Tibial nerve (tissue), 4 donors: ENCODE measurements at places on chromosomes 4 and X. TPM values are rescaled to one million over a fixed set of nuclear protein-coding genes. Genes with fewer than 3 reads are reported as not detected.

- DNase-seq, result no peak
Measured at GRCh38 chrX:56795309-56795868, 66.3 kb downstream of the NBDY start.

- no peak for DNase-seq
Measured at GRCh38 chr4:47032405-47033106, 1.2 kb downstream of the GABRB1 start.

- no peak for DNase-seq
Measured at GRCh38 chrX:29110041-29110440, 522.8 kb downstream of the IL1RAPL1 start.

DNA sequence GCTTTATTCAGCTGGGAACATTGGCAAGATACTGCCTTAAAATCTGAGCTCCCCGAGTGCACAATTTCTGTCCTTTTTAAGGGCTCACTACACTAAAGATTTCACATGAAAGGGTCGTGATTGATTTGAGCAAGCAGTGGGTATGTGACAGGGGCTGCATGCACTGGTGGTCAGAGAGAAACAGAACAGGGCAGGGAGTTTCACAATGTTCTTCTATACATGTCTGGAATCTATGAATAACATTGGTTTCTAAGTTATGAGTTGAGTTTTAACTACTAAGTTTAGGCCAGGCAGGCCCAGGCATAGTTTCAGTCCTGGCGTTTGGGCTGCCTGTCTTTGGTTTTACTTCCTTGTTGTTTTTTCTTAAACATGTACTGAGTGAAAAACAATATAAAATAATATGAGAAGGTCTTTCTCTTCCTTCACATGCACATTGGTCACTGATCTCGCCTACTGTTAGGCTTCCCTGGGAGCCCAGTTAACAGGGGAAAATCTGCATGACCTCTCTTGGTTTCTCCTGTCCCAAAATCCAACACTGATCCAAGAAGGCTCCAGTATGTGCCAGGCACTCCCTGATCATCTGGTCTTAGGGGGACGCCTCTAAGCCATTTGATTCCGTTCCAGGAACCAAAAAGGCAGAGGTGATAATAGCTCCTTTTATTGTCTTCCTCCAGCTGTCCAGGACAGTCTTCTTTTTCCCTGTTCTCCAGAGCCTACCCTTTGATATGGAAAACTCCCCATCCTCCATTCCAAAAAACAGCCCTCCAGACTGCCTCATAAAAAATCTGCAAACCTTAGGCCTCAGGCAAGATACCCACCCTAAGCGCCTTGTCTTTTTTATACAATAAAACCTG is at the start of gene UGT2B17:
Gene UGT2B17 (minus strand): TSS at position 51 of the 854 bp plus-strand sequence. CDS start 7,838 bp downstream, outside the sequence.
- DNase-seq, result no peak

DNA sequence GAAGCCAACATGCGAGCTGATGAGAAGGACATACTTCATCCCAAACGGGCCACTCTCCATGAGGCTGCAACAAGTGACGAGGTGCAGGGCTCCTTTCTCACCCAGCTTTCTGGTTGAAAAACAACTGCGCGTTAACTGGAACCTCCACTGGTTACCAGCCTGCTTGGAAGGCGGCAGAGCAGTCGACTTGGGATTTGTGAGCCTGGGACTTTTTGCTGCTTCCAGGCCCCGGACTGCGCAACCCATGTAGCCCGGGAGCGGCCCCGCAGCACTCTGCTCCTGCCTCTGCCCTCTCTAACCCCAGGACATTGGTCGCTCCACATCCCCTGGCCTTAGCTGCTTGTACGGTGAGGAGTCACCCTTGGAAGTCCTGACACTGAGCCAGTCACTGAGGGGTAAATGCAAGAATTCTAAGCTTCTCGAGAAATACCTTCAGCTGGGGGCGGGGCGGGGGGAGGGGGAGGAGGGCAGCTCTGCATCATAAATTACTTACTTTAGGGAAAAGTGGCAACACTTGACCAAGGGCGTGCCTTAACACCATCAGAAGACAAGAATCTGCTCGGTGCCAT is 72.7 kb downstream of the MTMR1 start:
- DNase-seq, result no peak

- no peak for DNase-seq
Measured at GRCh38 chr4:139704915-139705485, 39.4 kb downstream of the MGST2 start.

MND1 gene
- 2.1 TPM for total RNA-seq

SPINK2 gene
- not detected for total RNA-seq

- DNase-seq, result no peak
Measured at GRCh38 chr4:80206521-80207171, 9.3 kb downstream of the PRDM8 start.

TBC1D8B gene
- total RNA-seq, result 8.1 TPM

DNA sequence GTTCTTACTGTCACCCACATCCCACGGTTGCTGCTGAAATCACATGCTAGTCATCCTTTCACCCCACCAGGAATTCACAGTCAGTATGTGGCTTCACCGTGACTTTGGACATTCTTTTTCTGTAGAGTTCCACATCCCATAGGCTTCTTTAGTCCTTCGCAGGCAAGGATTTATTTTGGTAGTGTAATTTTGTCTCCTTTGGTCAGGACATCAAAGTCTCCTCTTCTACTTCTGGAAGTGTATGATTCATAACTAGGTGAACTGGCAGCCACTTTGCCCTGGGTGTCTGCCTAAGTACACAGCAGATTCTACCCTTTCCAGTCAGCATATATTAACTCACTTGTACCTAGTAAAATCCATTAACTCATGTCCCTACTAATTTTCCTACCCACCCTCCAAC is 38.3 kb upstream of the MMAA start:
- no peak for DNase-seq

DNA sequence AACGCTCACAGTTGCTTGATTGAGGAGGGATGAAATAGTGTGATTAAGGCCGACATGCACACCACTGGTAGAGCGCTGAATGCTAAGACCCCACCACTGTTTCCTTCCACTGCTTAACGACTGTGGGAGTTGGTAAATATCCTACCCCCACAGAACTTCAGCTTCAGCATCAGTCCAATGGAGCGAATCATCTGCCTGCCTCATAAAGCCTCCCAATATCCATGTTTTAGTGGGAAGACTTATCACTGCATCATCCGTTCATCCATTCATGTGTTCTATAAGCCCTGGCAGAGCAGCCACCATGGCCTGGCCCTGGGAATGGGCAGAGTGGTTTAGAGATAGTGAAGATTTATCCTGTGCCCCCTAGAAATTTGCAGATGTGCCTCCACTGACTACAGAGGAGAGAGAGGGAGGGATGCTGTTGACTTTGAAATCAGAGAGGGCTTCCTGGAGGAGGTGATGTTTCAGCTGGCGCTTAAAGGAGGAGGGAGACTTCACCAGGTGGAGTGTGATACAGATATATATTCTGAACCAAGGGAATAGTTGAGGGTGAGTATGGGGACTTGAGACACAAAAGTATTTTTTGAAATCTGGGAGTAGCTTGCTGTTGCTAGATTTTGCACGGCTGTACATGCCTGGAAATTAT is 71.9 kb upstream of the STX18 start:
- no peak for DNase-seq

PDLIM3 gene
- 52.8 TPM for total RNA-seq

DNA sequence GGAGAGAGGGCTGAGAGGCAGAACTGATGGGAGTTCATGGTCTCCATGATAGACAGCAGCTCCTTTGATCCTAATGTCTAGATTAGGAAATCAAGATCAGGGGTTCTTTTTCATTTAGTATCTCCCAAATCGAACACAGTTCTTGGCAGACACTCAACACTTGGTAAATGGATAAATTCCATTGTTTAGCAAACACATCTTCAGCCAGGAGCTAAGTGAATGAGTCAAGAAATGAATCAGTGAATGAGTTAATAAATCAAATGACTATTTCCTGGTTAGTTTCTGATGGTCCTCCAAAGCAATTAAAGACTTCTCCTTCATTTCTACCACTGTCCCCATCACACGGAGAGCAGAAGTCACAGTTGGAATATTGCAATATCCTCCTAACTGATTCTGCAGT is 120.0 kb upstream of the SHISA3 start:
- DNase-seq, result no peak

DNA sequence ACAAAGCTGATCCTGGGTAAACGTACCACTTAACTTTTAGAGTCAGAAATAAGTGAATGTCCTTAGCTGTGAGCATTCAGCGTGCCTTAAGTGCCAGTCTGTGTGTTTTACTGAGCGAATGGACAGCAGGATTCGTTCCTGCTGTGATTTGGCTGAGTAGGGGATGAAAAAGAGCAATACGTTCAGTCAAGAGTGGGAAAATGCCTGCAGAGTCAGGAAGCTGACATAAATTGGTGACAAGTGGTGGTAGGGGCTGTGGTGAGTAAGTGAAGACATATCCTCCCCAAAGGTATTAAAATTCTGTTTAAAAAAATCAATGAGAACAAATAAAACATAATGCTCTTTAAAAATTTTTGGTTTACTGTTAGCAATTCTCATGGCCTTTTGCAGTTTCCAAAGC is 56.6 kb upstream of the TNIP3 start:
- DNase-seq, result no peak

SPARCL1 gene
- total RNA-seq, result 516 TPM

DNA sequence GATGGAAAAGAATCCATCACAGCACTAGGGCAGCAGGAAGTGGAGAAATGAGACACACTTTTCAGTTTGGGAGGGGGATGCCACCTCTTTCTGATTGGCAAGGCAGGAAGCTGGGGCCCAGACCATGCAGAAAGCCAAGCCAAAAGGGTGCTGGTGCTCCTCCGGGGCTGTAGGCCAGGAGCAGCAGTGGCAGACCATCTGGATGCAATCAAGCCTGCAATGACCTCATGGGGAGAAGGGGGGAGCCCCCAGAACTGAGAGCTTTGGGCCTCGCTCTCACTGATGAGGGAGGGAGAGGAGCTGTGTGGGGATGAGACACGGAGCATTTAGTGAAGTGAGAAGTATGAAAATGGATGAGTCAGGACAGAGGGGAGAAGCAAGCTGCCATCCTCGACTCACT is 141.3 kb upstream of the NALF2 start:
- peak; percentile 17 for DNase-seq

DNA sequence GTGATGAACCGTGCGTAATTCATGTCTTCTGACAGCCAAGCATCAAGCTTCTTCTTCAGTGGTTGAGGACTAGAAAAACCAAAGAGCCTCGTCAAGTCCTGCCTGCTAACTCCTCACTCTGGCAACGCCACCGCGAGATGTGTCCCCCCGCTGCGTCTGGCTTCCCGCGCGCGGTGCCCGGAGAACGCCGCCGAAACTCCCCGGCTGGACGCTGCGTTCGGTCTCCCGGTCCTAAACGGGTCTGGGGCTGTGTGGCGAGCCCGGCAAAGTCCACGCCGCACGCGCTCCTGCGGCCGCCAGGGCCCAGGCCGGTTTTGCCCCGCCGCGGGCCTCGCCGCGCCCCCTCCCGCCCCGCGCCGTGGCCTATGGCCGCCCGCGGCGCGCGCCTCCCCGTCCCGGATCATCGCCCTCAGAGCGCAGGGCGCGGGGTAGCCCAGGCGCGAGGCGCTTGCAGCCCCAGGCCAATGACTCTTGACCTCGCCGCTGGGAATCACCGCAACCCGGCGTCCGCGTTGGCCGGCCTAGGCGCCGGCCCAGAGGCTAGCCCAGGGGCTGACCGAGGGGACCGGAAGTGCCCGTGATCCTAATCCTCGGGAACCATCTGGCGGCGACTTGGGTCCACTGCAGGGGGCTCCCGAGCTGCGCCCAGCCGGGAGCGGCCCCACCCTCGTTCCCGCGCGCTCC is at the start of gene AADAT:
Gene AADAT (minus strand): TSS at position 289 of the 684 bp plus-strand sequence. CDS start 266 bp downstream, at position 23.
- DNase-seq, result peak; percentile 65

EGFL6 gene
- not detected for total RNA-seq

MAGEA10 gene
- not detected for total RNA-seq

HS3ST1 gene
- 2.7 TPM for total RNA-seq

- no peak for DNase-seq
Measured at GRCh38 chr4:184937745-184938144, 80.5 kb upstream of the HELT start.

DNA sequence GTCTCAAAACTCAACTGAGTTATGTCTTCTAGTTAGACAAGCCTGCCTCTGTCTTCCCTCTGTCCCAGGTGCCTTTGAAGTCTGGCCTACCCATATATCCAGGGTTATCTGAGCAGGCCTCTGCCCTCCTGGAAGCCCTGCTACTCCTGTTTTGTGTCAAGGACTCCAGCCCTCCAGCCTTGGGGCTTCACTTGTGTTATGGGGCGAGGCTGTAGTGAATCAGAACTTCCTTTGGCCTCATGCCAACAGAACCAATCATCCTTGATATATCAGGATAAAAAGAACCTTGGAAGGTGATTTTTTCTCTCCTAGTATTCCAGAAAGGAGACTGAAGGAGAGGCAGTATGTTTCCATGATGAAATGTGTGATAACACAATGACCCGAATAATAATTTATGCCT is 8.9 kb upstream of the ADGRG4 start:
- DNase-seq, result no peak

HERC3 gene
- 48.8 TPM for total RNA-seq

DNA sequence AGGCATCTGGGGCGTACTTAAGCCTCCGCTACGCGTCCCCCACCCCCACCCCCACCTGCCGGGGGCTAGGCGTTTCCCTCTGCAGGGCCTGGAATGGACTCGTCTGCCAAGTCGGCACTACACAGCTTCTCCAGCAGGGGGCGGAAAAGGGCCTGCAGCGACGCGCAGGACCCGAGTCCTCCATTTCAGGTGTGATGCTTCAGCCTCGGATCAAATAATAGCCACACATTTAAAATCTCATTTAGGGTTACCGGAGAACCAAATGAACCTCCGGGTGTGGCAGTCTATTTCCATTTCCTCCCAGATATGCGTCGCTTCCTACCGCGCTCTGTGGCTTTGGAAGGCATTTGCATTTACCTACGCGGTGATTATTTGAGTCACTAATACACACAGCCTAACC is 2.9 kb downstream of the PAK3 start:
- DNase-seq, result no peak

- DNase-seq, result no peak
Measured at GRCh38 chr4:40380647-40381046, 45.5 kb downstream of the CHRNA9 start.

DNA sequence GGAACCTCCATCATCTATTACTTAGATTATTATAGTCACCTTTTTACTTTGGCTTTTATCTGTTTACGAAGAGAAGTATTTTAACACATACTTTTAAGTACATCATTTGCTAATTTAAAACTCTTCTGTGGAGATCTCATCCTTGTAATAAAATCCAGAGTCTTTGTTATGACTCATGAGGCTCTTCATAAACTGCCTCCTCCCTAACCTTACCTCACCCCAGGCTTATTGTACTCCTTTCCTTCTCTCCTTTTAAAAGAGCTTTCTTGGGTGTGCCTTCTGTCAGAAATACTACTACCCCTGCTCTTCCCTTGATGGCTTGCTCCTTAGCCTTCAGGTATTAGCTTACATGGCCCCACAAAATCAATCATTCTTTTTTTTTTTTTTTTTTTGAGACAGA is 6.6 kb downstream of the ARL9 start:
- DNase-seq, result no peak

DNA sequence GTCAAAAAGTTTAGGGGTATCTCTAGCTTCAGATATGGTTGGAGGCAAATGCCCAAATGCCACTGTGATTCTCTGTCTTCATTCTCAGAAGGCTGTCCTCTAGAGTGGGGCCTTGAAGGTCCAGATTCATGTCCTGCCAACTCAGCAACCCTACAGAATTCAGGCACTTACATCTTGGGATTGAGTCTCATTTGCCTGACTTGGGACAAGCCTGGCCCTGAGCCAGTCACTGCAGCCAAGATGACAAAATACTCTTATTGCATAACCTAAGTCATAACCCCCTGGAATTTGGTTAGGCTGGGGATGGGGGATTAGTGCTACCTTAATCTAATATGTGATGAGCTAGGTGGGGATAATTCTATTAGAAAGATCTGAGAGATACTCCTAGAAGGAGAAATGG is 100.5 kb downstream of the AREG start:
- no peak for DNase-seq

REELD1 gene
- 0.20 TPM for total RNA-seq

GRCh38 chrX:96909291-96909690 is 25.6 kb downstream of the RPA4 start:
- DNase-seq, result no peak

GRCh38 chrX:4935846-4936245 is 1222.4 kb upstream of the PRKX start:
- DNase-seq, result no peak

TEX13B gene
- not detected for total RNA-seq
